ENCODE measurements at places on chromosomes 4 and X.

- no peak for DNase-seq
Observed at GRCh38 chr4:95929448-95930064, 89.7 kb downstream of the PDHA2 start.

DNA sequence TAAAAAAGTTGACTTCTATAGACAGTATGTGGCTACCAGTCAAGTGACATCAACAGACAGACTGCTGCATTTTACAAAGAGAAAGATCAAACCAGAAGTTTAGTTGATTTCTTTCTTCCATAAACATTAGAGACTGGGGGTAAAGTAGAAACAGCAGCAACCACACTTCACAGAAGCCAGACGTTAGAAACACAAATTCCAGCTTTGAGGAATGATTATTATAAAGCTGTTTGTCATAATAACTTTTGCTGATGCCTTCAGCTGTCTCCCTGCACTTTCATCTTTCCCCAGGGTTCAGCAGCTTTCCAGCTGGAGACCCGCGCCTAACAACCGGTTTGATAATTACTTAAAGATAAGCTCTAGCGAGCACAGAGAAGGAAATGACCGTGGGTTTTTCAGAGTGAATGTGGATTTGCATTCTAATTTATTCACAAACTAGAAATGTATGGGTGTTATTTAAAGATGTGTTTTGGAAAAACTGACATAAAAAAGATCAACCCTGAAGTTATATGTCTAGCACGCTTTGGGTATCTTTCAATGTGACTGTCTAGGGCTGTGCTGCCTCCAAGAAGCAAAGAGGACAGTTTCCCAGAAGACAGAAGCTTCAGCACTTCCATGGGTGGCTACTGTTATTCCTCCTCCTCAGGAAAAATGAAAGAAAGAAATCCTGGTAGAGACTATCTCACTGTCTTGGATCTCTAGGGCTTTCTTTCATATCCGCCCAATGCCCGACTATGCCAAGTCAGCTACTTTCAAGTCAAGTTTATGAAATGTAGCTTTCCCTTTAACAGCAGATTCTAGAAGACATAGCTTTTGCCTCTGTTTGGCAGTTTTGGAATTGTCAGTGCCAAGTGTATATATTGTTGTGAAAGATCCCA is 15.0 kb upstream of the ENAM start:
- DNase-seq: no peak

DNA sequence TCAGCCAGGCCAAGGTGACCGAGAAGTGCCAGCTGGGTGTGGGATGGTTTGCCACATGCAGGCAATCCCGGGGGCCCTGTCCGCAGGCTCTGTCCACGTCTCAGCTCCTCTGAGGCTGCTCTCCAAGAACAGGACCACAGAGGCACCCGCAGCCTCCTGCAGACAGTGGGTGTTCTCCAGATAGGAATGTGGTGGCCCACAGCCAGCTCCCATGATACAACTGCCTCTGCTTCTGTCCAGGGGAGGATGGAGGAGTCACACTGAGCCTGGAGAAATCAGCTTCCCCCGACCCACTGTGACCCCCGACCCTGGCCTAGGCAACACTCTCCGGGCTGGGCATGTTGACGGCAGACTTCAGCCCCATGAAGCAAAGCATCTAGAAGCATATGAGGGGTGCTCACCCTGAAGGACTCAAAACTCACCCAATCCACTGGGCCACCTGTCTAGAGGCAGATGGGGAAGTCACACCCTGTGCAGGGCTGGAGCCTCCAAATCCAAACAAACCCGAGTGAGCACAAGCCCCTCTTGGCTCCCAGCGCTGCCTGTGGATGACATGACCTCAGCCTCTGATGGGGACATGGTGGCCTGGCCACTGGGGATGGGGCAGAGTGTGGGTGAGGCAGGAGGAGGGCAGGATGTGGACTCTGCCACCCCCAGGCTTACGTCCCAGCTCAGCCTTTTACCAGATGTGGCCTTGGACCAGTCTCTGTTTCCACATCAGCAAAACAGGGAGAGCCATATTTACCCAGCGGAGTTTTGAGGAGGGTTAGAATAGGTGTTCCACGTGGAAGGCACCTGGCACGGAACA is 102.3 kb downstream of the PSAPL1 start:
- no peak for DNase-seq

DNA sequence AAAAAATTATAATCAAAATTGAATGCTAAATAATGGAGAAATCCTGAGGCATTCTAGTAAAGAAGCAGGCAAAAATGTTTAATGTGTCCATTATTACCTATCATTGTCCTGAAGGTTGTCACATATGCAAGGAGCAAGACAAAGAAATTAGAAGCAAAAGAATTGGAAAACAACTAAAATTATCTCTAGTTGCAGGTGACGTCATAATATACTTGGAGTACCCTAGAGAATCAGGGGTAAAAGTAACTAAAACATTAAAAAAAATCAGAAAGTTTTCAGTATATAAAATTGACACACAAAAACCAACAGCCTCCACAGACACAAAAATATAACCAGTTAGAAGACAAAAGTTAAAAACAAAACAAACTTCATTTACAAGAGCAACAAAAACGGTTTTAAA is 21.4 kb downstream of the MAGEA1 start:
- no peak for DNase-seq

- no peak for DNase-seq
Observed at GRCh38 chrX:43000121-43000520, 222.2 kb upstream of the PPP1R2C start.

DNA sequence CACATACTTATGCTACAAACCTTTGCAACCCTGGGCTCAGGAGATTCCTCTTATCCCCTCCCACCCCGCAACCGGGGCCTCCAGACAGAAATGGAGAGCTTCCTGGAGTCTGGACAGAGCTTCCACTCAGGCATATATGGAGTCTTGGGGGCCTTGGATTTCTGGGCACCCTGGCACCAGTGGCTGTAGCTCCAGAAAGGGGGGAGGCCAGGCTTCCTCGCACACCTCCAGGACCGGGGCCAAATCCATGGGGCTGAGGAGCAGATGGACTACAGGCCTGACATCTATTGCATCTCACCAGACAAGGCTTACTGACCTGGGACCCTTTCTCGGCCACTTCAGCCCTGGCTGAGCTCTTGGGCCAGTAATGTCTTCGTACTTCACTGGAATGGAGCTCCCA is 143.3 kb downstream of the DKK2 start:
- DNase-seq: no peak

DNA sequence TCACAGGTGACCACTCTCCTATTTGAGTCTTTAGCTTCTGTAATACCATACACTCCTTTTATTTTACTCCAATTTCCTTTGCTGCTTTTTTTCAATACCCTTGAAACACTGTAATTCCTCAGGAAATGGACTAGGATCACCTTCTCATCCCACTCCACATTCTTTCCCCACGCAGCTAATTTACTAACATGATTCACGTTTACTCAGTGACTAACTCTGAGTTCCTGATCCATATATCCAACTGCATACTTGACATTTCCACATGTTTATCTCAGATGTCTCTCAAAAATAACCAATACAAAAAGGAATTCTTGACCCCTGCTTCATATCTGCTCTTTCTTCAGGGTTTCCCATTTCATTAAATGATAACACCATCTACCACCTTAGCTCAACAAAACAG is 19.9 kb downstream of the RPS6KA6 start:
- DNase-seq: no peak

- DNase-seq: no peak
Observed at GRCh38 chr4:91769912-91770311, 533.9 kb upstream of the GRID2 start.

DNA sequence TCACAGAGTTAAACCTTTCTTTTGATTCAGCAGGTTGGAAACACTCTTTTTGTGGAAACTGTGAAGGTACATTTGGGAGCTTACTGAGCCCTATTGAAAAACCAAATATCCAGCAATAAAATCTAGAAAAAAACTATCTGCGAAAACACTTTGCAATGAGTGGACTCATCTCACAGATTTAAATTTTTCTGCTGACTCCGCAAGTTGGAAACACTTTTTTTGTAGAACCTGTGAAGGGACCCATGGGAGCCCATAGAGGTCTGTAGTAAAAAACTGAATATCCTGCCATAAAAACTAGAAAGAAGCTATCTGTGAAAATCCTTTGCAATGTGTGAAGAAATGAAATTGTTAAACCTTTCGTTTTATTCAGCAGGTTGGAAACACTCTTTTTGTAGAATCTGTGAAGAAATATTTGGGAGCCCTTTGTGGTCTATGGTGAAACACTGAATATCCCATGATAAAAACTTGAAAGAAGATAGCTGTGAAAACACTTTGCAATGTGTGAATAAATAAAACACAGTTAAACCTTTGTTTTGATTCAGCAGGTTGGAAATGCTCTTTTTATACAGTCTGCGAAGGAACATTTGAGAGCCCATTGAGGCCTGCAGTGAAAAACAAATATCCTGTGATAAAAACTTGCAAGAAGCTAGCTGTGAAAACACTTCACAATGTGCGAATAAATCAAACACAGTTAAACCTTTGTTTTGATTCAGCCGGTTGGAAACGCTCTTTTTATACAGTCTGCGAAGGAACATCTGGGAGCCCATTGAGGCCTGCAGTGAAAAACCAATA is 22.3 kb upstream of the DCUN1D4 start:
- no peak for DNase-seq

DNA sequence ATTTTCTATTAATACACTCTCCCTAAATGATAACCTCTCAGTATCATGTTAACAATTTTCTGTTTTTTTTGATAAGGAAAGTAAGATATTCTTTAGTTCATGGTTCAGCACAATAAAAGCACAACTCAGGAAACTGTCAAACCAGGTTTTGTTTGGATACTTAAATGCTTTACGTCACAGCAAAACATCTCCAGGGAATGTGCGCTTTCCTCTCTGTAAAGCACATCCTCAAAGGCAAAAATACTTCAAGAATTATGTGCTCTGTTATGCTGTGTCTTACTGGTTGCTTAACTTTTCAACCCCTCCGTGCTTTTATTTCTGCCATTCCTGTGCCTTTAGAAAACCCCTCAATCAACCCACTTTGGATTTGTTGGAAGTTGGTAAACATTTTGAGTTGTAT is 27.8 kb downstream of the SNX25 start:
- DNase-seq: no peak
